ENCODE measurements at places on chromosomes 11 and 22. TPM values are rescaled to one million over a fixed set of nuclear protein-coding genes. Genes with fewer than 3 reads are reported as not detected.
A peak's percentile ranks its signal among the peaks of the same experiment; 100 is the strongest.

DNA sequence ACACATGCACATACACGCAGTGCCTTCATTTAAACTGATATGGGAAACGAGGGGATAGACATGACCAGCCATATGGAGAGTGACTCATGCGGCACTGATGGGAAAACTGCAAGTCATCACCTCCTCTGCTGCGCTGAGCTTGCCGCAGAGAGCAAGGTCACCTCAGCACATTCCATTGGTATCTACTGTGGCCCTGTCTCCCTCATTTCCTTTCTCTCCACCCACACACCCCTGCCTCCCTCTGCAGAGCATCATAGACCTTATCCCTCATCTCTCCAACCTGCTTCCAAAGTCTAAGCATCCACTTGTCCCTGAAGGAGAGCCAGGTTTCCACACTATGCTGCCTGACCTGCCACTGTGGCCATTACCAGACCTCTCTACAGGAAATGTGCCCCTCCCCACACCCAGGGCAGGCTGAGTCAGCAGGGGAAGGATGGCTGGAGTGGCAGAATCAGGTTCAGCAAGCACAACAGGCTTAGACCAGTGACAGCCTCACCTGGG, 116.9 kb upstream of the SNX19 start:
- DNase-seq = peak; percentile 77

DNA sequence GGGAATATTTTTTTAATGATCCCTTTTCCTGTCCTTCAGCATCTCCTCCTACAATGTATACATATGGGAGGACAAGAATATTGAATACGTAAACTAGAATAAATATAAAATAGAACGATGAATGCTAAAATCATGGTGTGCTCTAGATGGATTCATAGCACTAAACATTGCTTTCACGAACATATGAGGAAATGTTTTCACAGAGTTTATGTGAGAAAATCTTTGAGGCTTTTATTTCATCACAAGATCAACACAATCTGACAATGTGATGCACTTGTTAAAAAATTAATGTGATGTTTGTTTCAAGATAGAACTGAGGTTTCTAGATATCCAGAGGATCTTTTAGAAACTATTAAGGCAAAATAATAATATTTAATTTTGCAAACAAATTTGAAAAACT, 3.0 kb downstream of the CARD16 start:
- DNase-seq = no peak

Gene CENPM
- total RNA-seq = 2.8 TPM

Gene HEPN1
- not detected for total RNA-seq

DNA sequence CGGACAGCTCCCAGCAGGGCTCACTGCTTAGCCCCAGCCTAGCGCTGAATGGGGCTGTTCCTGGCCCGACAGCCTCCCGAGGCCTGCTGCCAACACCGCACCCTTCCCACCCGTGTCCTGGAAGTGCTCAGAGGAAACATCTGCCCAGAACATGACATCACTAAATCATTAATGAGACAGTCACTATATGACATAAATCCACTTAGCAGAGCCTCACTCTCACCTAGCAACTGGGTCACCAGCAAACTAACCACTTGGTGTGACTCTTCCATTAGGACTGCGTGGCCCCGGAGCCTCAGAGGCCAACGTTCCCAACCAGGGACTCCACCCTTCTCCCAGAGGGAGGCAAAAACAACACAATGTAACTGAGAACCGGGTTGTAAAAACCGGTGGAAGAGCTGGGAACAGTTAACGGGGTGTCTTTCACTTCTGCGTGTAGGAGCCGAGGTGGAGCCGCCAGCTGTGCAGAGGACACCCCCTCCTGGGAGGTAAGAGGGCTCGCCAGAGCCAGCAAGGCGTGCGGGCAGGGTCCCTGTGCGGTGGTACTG, 21.4 kb upstream of the PACSIN2 start:
- DNase-seq = peak; percentile 62

- peak; percentile 31 for DNase-seq
Observed at GRCh38 chr22:41976070-41976901, 7.0 kb downstream of the SEPTIN3 start.

Gene GGTLC3
- 6.2 TPM for total RNA-seq

GRCh38 chr22:46108564-46109473, 41.5 kb upstream of the PPARA start:
- no peak for DNase-seq

- DNase-seq = no peak
Observed at GRCh38 chr11:86889001-86889341, 66.2 kb downstream of the FZD4 start.

All from kidney (tissue), 22 donors.